ENCODE measurements at places on chromosomes 7 and 10.
A peak's percentile ranks its signal among the peaks of the same experiment; 100 is the strongest.

DNA sequence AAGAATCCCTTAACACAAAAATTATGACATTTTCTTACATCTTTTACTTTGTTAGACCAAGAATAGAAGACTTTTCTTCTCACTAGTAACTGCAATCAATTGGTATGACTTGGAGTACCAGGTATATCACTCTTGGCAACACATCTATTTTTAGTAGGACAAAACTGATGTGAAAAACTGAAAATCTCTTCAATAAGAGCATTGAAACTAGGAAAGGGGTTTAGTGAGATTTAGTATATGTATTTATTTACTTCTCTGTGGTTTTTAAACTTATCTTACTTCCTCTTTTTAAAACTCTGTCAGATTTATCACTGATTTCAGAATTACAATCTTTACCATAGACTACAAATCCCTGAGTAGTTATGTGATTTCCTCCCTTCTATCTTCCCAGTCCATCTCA is 366.2 kb downstream of the PCDH15 start:
- DNase-seq: no peak

- no peak for DNase-seq
Measured at GRCh38 chr10:125392609-125393008, 232.2 kb upstream of the CTBP2 start.

- DNase-seq: no peak
Measured at GRCh38 chr7:121529003-121529402, 132.9 kb upstream of the FAM3C start.

DNA sequence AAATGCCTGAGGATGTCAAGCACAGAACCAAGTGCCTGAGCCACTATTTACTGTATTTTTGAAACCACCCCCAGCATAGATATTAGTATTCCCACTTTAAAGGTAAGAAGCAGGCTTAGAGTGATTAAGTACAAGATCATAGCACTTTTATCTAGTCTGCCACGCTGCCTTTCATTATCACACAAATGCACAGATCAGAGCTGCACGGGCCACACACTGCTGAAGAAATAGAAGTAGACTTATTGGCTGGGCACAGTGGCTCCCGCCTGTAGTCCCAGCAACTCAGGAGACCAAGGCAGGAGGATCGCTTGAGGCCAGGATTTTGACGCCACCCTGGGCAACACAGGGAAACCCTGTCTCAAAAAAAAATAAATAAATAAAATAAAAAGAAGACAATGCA is 38.2 kb downstream of the NCAPG2 start:
- DNase-seq: no peak

DNA sequence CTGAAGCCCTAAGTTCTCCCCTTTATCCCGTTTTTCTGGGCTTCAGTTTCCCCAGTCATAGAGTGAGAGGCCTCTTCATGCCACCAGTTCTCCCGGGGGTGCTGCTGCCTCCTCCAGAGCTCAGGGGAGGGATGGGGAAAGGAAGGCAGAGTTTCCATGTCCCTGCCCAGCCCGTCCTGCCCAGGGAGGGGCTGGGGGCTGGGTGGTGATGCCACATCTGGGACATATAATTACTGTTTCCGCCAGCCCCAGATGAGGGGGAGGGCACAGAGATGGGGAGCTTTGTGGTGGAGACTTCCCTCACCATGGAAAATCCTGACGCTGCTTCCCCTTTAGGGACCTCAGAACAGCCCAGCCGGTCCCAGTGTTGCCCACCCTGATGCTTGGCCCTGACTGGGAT is 4.1 kb downstream of the AQP1 start:
- no peak for DNase-seq

DNA sequence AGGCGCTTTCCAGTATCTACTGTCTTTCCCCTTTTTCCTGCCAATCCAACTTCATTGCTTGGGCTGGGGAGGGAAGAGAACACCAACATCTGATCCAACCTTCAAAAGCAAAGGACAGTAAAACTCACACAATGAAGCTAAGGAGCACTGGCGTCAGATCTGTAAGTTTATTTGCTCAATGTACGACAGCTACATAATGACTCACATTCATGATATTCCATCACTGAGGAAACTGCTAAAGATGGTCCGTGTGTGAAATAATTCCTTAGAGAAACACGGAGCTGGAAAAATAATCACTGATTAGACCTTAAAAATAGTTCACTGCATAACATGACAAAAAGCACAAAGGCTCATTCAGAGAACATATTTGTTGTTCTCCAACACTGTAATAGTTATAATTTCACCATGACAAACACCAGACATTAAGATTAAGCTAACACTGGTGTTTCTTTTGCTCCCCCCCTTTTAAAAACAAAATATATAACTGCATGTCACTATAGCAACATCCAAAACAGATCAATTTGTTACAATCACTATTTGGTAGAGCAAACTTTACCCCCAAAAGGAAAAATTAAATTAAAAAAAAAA is 24.3 kb downstream of the HSPB1 start:
- DNase-seq: no peak

DNA sequence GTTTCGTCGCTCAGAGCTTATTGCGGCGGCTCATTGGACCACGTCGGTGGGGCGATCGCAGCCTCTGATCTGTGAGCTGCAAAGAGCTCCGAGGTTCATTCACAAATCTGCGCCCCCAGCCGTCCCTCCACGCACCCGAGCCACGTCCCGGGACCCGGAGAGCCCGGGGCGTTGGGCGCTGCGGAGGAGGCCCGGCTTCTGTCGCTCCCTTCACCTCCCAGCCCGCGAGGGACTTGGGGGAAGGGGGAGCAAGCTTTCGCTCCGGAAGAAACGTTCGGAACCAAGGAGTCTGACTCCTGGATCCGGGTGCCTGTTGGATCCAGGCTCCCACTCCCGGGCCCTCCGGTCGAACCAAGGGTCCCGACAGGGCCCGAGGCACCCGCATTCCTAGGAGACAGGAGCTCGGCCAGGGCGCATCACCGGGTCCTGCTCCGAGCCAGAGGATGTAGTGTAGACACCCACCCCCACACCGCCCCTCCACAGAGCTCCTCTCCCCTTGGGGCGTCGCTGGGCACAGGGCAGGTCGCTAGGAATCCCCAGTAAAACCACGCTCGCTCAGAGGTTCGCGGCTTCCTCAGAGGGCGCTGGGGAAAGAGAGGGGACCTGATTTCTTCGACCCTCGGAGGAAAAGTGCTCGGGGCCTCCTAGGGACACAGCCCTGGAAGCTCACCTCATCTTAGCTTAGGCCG is 7.9 kb upstream of the EN2 start:
- no peak for DNase-seq

GRCh38 chr7:69937097-69937496 is 338.8 kb downstream of the AUTS2 start:
- no peak for DNase-seq

GRCh38 chr7:120805636-120806388 is 52.1 kb downstream of the TSPAN12 start:
- DNase-seq: peak; percentile 30

- no peak for DNase-seq
Measured at GRCh38 chr10:84308481-84309304, 19.7 kb upstream of the CCSER2 start.

GRCh38 chr7:43592326-43592725 is 9.4 kb downstream of the STK17A start:
- no peak for DNase-seq

DNA sequence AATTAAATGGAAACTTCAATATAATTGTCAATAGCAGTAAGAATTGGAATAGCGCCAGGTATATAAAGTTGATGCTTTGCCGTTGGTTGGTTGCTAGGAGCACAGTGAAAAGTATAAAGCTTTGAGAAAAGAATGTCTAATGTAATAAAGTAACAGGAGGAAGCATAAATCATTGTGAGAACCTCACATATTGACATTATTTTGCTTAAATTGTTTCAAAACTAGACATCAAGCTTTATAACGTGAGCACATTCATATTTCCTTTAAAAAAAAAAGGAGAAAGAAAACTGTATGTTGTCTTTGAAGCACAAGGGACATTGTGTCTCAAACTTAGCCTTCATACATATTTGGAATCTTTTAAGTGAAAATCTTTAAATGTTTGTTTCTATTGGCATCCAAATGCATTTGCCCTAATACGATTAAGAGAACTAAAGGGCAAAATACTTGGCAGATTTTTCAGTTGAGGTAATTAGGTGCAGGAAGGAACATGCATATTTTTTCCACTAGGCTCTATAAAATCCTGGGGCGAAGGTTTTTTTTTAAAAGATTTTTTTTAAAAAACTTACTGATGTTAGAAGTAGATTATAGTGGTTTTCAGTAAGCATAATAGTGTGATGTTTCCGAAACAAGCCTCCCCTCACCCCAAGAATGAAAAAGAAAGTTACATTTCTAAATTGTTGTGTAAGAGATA is 92.4 kb downstream of the ARID5B start:
- DNase-seq: no peak

DNA sequence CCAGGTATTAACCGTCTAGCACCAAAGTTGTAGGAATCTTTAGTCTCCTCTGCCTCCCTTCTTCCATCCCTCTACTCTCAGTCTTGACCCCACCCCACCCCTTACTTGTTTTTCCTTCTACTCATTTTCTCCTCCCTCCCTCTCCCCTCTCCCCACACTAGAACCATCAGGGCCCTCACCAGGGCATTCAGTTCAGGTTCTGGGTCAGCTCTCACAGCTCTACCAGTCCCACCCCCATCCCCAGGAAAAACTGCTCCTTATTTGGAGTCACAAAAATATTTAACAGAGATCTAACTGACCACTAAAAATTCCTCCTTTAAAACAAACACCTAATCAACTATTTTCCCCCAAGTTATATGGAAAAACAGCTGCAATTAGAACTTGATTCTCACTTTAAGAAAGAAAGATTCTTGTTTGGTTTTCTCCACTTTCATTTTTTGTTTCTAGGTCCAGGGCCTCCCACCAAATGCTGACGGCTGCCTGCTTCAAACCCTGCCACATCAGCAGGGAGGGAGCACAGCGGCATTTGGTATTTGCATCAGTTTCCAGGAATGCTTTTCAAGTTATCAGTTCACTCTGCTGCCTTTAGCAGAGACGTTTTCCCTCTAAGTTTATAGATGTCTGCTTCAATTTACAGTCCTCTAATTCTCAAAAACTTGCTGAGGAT is 2.8 kb upstream of the COL1A2 start:
- DNase-seq: peak; percentile 31

- no peak for DNase-seq
Measured at GRCh38 chr7:39405581-39405980, 160.6 kb upstream of the YAE1 start.

DNA sequence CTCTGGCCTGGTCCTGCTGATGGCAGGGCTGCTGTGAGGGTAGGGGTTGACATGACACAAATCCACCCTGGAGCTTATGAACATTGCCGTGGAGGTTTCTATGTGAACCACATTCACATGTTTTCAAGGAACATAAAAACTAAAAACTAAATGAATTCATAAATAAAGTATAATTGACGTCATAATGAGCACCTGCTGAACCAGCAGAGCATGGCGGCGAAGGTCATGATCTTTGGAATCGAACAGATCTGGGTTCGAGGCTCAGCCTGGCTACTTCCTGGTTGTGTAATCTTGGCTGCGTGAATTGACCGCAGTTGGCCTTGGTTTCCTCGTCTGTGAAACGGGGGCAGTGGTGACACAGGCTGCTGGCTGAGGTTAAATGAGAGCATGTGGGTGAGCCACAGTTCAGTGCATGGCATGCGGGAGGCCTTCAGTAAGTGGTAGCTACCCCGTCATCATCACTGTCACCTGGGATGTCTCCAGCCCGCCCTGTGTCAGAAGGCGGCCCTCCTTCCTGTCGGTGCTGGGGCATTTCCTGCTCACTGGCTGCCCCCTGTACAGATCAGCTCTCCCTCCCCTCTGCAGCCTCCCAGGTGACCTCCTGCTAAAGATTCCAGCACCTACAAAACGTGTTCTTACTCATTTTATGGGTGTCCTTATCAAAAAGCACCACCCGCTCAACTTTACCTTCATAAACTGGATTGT is 190.3 kb upstream of the SHH start:
- DNase-seq: no peak

DNA sequence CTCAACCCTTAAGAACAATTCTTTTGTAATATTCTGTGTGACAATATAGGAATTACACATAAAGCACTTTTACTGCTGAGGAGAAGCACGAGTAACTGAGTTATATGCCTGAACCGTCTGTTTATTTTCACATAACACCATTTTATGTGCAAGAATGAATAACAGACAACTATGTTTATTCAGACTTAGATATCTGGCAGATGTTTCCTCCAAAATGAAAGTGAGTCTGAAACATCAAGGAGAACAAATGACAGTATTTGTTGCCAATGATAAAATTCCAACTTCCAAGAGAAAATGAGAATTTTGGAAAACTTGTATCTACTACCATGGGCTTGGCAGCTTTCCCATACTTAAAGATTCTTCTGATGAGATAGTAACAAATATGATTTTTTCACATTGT is 51.4 kb downstream of the DNMBP start:
- no peak for DNase-seq

DNA sequence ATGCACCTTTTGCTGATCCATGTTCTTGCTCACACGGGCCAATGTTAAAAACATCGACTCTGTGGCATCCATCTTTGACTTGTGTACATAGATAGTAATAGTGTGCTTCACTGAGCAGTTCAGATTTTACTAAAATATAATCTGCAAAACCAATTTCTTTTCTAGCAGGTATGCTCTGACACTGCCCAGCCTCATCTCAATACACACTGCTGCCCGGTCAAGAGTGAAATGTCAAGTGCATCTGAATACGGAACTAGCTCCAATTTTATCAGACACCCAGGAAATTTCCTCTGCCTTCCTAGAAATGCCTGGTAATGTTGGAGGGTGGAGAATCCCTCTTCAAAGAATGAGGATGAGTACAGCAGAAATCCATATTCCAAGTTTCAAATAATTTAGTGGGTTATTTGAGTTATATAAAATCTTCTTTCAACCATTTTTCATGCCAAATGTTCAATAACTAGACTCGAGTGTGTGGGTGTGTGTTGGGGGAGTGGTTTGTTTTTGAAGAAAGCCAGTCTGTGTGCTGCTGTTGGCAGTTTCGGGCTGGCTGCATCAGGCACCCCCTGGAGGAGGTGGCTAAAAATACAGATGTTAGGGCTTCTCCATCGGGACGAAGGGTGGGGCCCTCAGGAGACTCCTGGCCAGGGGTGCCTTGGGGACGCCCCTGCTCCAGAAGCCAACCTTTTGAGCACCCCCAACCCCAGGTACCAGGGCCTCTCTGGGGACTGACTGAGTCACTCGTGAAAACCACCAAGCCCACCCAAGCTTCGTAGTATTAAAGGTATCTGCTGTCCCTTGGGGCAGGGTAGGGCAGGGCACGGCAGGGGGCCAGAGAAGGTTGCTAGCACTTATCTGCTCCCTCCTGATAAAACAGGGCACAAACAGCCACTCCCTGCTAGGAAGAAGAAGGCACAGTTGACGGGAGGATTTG is 15.4 kb downstream of the CTBP2 start:
- DNase-seq: no peak

GRCh38 chr7:2723138-2723850 is 35.3 kb downstream of the AMZ1 start:
- DNase-seq: peak; percentile 16

DNA sequence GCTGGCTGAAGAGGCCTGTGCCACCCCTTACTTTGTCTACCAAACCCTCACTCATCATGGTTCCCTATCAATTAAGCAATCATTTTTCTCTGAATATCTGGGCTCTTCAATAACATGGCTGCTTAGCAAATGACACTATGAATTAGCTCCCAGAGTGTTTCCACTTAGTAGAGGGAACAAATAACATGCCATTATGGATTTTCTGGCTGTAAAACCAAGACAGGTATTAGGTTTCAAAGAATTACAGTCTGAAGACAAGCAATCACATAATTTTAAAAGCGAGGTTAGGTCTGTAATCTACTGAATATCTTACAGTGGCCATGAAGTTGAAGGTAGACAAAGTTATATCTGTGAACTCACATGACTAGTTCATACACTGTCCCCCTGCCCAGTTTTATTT is 220.8 kb upstream of the PHYHIPL start:
- no peak for DNase-seq

- no peak for DNase-seq
Measured at GRCh38 chr10:71777213-71777985, 4.1 kb upstream of the VSIR start.

Data from heart left ventricle (tissue), 16 donors.